Amygdala (tissue), 56 donors: ENCODE measurements at places on chromosomes 5 and 9.
A peak's percentile ranks its signal among the peaks of the same experiment; 100 is the strongest.

DNA sequence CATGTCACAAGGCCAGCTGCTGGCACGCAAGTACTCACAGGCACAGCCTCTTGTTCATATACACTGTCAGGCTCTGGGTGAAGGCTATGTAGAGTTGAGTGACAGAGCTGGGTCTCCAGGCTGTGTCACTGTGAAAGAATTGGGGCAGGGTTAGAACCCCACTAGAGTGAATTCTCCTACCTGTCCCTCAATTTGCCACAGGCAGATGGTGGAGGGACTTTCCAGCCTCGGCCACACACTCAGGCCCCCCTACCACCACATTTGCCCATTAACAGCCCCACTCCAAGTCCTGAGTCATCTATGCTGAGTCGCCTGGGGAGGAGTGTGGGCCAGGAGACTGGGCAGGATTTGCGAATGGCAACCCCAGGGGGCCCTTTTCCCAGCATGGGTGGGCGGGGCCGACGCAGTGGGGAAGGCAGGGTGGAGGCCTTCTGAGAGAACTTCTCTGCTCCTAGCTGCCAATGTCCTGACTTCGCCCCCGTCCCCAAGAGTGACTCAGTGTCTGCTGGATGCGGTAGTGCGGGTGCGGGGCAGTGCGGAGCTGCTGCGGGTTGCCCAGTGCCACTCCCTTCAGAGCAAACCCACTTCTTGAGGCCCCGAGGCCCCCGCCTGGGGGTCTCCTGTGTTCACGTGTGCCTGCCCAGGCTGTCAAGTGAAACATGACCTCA, 50.3 kb upstream of the PSD2 start:
- DNase-seq = no peak

DNA sequence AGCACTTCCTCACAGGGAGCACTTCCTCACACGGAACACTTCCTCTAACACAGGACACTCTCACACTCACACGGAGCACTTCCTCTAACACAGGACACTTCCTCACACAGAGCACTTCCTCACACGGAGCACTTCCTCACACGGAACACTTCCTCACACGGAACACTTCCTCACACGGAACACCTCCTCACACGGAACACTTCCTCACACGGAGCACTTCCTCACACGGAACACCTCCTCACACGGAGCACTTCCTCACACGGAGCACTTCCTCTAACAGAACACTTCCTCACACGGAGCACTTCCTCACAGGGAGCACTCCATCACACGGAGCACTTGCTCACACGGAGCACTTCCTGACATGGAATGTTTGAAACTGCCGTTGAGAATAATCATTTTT, 13.4 kb downstream of the POMT1 start:
- no peak for DNase-seq

- DNase-seq = no peak
These were observed 2.1 kb downstream of the NADK2 start for GRCh38 chr5:36239370-36240293.

- DNase-seq = no peak
These were observed 2228.2 kb upstream of the WWC1 start for GRCh38 chr5:166063261-166063660.

- no peak for DNase-seq
These were observed 38.8 kb downstream of the PROP1 start for GRCh38 chr5:177957241-177957640.

- DNase-seq = no peak
These were observed 34.0 kb downstream of the NDST1 start for GRCh38 chr5:150541895-150542294.

- DNase-seq = peak; percentile 6
These were observed 92.1 kb upstream of the MAP1B start for GRCh38 chr5:72015103-72015548.

- no peak for DNase-seq
These were observed 249.7 kb upstream of the NREP start for GRCh38 chr5:112006721-112007120.

DNA sequence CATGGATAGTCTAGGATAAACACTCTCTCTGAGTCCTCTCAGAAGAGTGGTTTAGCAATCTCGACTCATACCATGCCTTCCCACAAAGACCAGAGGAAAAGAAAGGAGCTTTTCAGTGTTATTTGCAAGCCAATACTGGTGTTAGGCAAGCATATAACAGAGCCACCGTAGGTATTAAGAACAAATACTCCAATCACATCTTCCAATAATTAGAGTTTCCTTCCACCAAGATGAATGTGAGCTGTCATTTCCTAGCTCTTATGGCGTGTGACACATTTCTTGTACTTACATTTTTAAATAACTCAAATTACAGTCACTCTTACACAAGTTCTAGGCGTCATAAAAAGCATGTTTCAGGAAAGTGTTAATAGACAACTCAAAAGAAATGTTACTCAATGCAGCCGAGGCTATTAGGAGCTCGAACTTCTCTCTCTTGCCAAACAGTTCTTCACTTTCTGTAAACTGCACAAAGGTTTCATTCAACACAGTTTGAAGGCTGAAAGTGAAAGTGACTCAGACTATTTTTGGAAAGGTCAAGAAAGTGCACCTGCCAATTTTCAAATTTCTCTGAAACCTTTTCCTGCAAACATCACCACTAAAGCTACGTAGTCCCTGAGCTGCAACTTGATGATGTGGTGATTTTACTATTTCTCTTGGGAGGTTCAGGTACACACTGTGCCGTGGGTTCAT, 153.8 kb downstream of the AUH start:
- no peak for DNase-seq

DNA sequence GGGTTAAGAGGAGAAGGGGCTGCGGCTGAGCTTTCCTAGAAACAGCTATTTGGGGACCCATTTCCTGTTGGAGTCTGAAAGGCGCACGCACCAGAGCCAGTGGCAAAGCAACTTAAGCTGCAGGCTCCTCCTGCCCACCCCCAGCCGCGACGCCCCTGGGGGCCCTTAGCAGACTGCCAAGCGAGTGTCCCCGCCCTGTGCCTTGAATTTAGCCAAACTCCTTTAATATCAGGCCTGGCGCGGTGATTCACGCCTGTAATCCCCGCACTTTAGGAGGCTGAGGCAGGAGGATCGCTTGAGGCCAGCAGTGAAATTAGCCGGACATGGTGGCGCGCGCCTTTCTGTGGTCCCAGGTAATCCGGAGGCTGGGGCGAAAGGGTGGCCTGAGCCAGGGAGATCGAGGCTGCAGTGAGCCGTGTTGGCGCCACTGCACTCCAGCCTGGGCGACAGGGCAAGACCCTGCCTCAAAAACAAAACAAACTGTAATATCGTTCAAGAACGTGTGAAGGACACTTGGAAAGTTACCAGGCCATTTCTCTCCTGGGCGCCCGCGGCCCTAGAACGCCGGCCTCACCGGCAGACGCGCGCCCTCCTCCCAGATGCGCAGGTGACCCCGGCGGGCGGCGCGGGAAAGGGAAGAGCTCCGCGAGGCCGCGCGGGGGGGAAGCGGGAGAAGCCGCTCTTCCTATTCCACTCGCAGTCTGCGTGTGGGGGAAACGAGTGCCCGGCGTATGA, 1.0 kb upstream of the F2R start:
- no peak for DNase-seq

- DNase-seq = no peak
These were observed 244.8 kb upstream of the MPDZ start for GRCh38 chr9:13524245-13524644.

GRCh38 chr5:3118340-3118739, 366.9 kb upstream of the IRX2 start:
- DNase-seq = no peak

GRCh38 chr5:28253431-28253830, 1215.0 kb upstream of the CDH9 start:
- DNase-seq = no peak

DNA sequence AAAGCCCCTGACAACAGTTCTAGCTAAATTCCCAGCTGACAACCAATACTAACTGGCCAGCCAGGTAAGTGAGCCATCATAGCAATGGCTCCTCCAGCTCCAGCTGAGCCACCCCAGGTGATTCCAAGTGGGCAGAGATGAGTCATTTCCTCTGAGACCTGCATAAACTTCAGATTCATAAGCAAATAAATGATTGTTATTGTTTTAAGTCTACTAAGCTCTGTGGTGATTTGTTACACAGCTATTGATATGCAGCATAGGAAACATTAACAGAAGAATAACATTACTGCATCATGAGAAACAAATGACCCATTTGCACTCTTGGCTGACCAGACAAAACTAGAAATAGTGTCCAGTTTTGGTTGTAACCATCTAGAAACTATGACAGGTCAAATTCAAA, 60.3 kb downstream of the TTC39B start:
- no peak for DNase-seq

- no peak for DNase-seq
These were observed 696 bp downstream of the ZNF622 start for GRCh38 chr5:16464664-16465543.

DNA sequence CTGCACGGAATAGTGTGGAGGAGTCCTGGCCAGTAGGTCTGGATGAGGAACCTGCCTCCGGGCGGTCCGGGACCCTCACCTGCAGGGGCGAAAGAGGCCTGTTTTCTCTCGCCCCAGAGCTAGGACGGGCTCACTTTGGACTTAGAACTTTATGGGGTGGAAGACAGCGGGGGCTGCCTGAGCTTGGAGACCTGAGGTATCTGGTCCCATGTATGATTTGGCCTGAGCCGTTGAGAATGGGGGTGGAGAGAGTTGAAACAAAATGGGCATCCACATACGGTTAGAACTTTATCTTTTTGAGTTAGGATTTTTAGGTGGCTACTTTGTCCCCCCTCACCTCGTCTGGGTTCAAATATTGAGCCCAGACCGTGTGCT, 681 bp upstream of the ETF1 start:
- no peak for DNase-seq

GRCh38 chr5:172898218-172898842, 60.9 kb upstream of the RPL26L1 start:
- DNase-seq = no peak
